ENCODE measurements at places on chromosomes 5 and 9. TPM values are rescaled to one million over a fixed set of nuclear protein-coding genes. Genes with fewer than 3 reads are reported as not detected.
A peak's percentile ranks its signal among the peaks of the same experiment; 100 is the strongest.

DNA sequence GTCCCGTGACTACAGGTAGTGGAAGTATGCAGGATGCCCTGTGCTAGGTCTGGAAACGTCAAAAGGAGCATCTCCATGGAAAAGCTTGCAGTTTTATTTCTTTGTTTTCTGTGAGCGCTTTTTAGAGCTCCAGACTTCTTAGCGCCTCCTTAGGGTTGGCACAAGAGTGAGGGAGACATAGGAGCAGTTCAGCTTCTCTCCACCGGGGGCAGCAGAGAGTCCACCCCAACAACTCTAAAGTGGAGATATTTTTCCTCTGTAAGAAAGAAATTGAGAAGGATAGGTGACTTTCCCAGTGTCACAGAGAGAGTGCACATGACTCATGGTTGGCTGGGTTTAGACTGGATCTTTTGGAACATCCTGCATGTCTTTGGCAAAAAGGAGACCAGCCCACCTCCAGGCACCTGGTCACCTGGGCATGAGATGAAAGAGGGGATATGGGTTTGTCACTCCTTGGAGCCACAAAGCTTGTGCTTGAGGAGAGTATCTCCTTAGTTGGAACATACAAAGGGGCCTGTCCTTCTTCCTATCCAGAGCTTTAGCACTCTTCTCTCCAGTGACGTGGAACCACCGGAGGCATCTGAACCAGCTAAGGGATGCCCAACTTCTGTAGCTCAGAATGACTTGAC, 637.7 kb downstream of the SEMA5A start:
- no peak for DNase-seq

GRCh38 chr9:79975621-79976256, 404.0 kb downstream of the TLE4 start:
- no peak for DNase-seq

Gene FAM193B
- 72.9 TPM for total RNA-seq

DNA sequence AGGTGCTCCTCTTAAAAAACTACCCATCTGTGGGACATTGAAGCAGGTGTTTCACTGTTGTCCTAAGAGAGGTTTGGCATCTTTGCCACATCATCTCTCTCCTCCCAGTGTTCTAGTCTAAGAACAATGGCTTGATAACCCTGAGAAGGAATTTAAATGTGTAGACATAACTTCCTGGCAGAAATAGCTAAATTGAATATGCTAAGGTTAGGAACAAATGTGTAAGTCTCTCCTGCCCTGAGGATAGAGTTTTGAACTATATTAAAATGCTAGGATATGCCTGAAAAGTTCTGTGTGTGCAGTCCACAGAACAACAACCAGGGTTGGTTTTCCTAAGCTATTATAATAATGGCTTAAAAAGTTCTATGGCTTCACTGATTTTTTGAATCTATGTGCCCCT, 106.6 kb downstream of the LRRC70 start:
- DNase-seq: no peak

GRCh38 chr9:117907420-117907819, 203.2 kb downstream of the TLR4 start:
- no peak for DNase-seq

DNA sequence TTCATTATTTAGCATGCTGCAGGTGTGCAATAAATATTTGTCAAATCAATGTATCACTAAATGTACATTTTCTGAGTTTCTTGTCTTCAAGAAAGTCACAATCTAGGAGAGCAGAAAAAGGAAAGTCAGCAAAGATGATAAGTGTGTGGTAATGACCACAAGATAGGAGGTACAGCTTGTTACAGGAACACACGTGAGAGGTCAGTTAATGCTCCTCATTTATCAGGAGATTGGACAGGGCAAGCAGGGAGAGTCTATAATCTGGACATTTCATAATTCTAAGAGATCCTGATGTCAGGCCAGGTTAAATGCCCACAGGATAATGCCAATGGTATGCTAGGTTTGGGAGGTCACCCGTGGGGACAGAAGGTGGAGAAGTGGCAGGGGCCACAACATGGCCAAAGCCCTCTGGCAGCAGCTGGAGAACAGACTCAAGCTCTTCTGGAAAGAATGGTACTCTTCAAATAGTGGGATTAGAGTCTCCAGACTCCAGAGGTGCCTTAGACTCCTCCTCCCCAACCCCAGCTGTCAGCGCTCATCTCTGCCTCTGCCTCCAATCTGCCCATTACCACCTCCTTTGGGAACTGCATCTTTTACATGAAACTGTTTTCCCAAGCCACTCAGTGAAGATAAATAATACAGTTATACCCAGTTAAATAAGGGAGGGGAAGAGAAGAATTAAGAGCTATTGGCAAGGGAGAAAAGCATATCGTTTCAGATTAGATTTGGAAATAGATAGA, 114.3 kb downstream of the ASTN2 start:
- DNase-seq: no peak

DNA sequence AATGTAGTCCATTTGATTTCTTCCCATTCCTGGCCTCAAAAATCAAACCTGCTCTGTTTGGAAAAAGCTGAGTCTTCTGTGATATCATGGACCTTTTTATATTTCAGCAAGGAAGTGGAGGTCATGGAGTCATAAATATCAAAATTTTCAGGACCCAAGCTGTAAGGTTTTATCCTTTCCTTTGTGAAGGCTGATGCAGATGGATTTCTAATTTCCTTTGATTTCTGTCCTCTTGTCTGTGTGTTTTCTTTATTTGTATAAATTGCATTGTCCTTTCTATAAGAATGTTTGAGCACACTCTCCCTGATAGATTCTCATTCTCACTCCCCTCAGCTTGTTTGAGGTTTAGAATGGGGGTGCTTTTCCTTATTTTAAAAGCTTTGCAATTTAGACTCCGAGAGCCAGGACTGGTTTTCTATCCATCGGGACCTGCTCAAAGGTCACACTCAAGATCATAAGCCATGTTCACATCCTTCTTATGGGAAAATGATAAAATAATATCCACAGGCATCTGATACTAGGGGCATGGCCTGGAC, 127.4 kb upstream of the TMEM161B start:
- no peak for DNase-seq

DNA sequence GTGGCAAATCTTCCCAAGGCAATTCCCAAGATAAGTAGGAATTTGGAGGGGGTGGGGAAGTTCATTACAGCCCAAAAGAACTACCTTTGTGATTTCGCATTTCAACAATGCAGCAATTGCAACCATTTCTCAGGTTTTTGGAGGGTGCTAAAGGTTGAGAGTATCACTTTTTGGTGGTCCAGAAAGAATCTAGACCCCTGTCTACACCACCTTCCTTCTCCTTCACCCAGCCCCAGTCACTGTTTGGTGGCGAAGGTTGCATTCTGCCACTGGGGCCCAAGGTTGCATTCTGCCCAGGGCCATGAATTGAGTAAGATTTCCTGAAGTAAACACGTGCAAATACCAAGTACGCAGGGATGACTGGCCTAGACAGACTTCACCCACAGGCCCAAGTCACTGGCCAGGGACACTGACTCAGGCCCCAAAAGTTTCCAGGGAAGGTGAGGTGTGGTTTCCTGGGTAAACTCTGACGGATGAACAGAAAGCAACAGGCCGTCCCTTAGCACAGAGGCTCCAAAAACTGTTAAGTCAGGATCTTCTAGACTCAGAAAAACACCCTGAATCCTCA, 5.7 kb downstream of the PDE6A start:
- DNase-seq: no peak

- no peak for DNase-seq
Observed at GRCh38 chr9:129182625-129183494, 4.8 kb upstream of the IER5L start.

Gene PHYHD1
- not detected for total RNA-seq

DNA sequence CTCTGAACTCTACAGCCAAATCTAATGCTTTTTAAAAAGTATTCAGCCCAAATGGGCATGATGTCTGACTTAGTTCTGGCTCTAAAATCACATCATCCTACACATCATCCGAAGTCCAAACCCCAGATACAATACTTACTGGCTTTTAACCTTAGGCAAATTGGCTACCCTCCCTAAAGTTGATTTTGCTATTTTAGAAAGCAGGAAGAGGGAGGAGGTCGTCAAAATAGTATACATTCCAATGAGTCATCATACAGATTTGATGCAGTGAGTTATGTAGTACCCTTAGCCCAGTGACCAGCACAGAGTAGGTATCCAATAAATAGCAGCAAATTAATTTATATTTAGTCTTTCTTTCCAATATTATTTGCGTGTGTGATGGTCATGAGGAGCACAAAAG, 582.0 kb upstream of the TUSC1 start:
- DNase-seq: no peak

Gene CNTLN
- total RNA-seq: 0.24 TPM

DNA sequence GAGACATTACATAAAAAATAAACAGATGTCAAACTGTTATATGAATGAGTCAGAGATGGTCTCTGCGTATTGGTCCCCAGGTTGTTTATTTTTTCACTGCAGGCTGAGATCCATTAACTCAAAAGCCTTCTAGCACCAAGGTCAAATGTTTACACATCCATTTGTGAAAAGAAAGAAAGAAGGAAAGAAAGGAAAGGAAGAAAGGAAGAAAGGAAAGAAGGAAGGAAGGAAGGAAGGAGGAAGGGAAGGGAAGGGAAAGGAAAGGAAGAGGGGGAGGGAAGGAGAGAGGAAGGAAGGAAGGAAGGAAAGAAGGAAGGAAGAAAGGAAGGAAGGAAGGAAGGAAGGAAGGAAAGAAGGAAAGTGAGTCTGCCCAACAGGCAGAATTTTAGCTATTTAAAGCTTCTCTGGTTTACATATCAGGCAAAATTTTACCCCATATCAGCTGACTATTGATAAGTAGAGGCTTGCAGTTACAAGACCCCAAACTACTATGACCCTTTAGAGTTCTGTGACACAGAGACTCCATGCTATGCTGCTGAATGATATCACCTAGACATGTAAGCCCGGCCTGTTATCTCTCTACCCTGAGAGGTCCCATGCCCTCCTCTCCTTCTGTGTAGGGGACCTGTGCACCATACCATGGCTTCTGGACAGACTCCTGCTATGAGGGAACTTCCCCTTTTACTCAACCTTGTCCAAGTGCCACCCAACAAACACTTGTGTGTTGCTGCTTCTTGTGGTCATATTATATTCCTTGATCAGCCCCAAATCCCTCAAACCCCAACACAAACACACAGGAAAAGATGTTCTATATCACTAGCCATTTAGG, 59.0 kb downstream of the DRD1 start:
- DNase-seq: no peak

DNA sequence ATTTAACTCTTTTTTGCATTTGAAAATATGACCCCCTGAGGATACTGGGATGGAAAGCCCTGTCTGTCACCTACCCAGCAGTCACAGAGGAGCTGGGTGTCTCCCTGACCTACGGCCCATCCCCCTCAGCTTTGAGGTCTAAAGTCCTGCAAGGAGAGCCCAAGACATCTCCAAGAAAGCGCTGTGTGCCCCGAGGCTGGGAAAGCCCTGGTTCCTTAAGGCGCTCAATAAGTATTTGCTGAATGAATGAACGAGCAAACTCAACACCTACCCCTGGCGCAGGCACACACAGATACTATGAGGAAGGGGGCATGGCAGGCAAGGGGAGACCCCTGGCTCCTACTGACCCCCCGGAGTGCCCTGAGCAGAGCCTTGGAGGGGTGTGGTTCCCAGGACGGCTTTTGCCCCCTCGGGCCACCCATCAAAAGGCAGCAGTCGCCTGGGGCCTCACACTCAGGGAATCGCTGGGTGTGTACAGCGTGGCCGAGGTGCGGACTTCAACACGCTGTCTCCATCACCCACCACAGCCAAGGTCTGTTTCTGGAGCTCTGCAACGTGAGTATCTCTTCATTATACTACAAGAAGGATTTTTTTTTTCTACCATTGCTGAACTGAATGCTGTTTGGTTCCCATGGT, 211.6 kb downstream of the ERCC6L2 start:
- no peak for DNase-seq

Gene RNF14
- total RNA-seq: 46.2 TPM

Gene GADD45G
- total RNA-seq: 2.6 TPM

- DNase-seq: no peak
Observed at GRCh38 chr5:119123280-119123679, 52.4 kb downstream of the DMXL1 start.

DNA sequence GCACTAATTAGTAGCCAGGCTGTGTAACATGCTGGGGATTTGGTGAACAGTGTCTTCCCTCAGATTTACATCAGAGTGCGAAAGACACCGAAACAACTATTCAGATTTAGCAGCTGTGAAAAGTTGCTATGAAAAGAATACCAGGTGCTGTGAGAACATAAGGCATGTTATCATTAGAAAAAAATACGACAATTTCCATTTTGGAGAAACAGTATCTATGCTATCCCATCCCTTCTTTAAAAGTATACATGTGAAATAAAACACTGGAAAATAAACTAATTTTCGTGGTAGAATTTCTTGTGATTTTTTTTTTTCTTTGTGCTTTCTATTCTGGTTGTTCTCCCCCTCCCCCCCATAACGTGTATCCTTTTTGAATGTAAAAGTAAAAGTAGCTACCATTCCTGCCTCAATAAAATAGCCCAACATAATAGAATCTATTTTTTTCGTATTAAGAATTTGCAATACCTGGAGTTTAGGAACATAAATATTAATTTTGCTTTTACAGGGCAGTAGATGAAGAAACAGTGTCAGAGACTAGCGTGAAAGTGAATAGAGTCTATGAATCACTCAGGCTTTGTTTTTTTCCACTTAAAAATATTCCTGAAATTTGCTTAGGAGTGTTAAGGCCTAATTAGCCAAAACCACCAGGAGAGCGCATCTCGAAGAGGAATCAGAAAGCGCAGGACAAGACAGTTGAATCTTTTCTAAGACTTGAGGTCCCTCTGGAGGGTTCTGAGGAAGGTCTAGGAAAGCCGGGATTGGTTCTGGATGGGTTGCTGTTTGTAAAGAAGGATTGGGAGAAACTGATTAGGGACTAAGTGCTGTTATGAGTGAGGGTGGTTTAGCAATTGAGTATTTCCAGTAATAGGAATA, 813 bp upstream of the SLU7 start:
- no peak for DNase-seq

- peak; percentile 49 for DNase-seq
Observed at GRCh38 chr9:21801683-21802417, 586 bp upstream of the MTAP start.

- no peak for DNase-seq
Observed at GRCh38 chr5:62465985-62466925, 53.7 kb downstream of the IPO11 start.

DNA sequence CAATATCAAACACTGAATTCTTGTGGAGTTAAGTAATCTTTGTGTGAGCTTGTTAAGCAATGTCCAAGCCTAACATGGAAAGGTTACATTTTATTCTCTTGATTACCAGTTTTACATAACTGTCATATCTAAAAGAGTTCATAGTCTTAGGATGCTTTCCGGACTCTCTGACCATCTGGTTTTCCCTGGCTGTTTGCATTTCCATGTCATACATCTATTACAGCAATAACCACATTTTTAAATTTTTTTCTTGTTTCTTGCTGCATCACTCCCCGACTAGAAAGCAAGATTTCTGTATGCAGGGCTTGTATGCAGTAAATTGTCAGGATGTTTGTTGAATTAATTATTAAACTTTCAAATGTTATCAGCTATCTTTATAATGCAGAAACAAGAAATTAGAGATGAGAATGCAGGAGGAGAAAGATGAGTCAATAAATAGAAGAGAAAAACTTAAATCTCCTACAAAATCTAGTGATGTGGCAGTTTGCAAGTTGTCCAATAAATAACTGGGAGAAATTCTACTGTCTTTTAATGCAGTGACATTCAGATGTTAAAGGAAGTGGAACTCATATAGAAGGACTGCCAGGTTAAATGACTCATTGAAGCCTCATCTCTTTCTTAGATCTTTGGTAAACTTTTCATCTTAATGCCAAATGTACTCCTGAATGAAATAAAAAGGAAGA, 179.6 kb upstream of the SGCD start:
- no peak for DNase-seq

- DNase-seq: no peak
Observed at GRCh38 chr9:109019420-109019819, 6.1 kb upstream of the CTNNAL1 start.

- no peak for DNase-seq
Observed at GRCh38 chr9:112047538-112048066, 127.5 kb downstream of the SUSD1 start.

- no peak for DNase-seq
Observed at GRCh38 chr9:81492710-81493447, 196.5 kb downstream of the TLE1 start.
